HEK293T (cell line): ENCODE measurements at places on chromosomes 6 and 20.
A peak's percentile ranks its signal among the peaks of the same experiment; 100 is the strongest.

DNA sequence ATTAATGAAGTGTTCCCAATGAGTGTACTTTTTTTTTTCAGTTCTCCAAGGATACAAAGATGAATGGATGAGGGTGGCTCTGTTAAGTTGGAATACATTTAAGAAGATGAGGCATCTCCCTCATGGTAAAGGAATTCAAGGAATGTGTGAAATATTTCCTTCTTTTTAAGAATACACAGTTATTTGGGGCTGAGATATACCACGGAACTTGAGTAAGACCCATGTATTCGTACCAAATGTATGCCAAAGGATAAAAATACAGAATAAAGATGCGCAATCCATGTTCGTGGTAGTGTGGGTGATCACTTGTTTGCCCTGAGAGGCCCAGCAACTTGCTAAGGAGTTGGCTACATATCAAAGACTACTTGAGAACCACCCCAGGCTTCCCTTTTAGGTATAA is 164.2 kb upstream of the TCF21 start:
- no peak for DNase-seq

DNA sequence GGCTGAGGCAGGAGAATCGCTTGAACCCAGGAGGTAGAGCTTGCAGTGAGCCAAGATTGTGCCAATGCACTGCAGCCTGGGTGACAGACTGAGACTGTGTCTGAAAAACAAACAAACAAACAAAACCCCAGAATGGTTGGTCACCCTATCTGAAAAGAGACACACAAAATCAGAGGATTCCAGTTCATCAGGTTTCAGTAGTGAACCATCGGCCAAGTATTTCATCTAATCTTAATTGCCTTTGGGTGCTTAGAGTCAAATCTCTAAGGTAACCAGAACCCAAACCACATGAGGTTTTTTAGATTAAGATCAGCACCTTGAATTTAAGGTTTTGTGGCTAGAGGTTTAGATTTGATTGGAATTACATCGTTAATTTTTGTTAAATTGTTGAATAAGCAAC is 8.3 kb upstream of the ZBTB2 start:
- DNase-seq = no peak

GRCh38 chr20:36808317-36809257 is 35.0 kb upstream of the DSN1 start:
- peak; percentile 82 for DNase-seq

GRCh38 chr6:142008016-142008735 is 124.5 kb upstream of the GJE1 start:
- no peak for DNase-seq

GRCh38 chr6:45786355-45786781 is 229.3 kb downstream of the CLIC5 start:
- DNase-seq = no peak

DNA sequence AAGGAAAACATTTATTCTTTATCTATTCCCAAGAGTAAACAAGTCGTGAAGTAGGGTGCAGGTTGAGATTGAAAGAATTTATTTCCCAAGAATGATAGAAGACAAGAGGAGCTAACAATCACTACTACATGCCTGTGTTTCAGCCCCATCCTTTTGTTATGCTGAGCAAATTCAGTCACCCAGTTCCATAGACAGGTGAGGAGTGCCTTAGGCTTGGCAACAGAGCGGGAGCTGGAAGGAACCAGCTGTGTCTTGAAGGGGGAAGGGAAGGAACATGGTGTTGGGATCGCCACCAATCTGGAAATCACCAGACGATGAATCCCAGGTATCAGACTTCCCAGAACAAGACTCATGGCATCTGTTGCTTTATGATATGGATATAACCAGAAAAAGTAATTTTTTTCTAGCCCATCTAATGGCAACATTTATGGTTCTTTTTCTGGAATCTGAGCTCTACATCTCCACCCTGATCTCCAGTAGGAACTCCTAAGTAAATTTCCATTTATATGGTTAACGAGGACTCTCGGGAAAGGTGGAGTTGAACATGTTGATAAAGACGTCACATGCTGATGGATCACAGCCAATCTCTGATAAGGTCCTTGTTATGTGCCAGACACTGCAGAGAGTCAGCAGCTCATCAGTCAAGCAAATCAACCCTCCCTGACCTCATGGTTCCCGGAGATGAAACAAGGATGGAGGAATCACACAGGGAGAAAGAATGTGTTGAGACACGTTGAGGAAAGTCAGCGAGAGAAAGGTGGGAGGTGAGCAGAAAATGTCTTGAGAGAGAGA is 344.9 kb downstream of the SMOC2 start:
- DNase-seq = no peak

- DNase-seq = no peak
Observed at GRCh38 chr6:130730600-130730999, 96.6 kb upstream of the SMLR1 start.

DNA sequence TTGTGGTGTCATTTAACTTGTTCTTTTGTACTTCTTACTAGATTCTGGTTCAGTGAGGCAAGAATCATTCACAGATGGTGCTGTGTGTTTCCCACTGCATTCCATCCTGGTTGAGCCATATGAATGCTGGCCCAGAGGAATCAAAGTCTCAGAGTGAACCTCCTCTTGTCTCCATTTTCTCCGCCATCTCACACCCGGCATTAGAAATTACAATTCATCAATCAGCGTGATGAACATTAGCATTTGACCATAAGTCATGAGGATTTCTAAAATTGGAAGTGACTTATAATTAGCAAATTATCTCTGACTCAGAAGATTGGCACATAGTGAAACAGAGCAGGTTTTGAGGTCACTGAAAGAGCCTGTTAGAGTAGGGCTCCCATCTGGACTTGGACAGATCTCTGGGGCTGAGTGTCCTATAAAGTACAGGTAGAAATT is 25.2 kb downstream of the TNFAIP3 start:
- DNase-seq = no peak

GRCh38 chr20:839015-839414 is 5.5 kb downstream of the FAM110A start:
- no peak for DNase-seq

DNA sequence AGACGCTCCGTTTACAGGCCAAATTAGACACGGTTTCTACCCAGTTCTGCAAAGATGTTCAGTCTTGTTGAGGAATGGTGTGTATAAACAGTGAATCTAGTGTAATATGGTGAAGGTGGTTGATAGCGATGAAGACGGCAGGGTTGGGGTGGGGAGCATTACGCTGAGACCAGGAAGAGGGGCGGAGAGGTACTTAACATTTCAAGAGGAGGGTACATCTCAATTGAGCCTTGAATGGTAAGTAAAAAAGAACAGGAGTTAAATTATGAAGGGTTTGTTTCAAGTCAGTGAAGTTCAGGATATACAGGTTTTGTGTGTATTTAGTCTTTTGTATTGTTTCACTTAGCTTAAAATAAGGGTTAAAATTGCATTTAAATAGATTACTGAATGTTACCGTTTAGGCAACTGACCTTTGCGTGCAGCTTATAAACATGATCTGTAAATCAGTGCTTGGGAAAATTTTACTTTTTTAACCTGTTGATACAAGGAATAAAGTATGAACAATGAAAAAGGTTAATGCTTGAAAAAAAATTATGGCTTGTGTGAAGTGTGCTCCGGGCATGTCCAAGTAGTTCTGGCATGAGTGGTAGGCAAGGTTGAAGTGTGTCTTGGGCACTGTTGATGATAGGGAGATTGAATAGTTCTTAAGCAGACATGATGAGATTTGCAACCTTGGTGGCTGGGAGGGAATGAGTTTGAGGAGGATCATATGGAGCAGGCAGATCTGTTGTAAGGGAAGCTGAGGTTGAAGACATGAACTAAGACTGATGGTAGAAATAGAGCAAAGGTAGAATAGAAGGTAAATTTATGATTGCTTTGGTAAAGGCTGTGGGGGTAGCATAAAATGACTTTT is 842 bp downstream of the POLR1C start:
- no peak for DNase-seq

- DNase-seq = no peak
Observed at GRCh38 chr6:47587493-47587892, 109.9 kb downstream of the CD2AP start.

DNA sequence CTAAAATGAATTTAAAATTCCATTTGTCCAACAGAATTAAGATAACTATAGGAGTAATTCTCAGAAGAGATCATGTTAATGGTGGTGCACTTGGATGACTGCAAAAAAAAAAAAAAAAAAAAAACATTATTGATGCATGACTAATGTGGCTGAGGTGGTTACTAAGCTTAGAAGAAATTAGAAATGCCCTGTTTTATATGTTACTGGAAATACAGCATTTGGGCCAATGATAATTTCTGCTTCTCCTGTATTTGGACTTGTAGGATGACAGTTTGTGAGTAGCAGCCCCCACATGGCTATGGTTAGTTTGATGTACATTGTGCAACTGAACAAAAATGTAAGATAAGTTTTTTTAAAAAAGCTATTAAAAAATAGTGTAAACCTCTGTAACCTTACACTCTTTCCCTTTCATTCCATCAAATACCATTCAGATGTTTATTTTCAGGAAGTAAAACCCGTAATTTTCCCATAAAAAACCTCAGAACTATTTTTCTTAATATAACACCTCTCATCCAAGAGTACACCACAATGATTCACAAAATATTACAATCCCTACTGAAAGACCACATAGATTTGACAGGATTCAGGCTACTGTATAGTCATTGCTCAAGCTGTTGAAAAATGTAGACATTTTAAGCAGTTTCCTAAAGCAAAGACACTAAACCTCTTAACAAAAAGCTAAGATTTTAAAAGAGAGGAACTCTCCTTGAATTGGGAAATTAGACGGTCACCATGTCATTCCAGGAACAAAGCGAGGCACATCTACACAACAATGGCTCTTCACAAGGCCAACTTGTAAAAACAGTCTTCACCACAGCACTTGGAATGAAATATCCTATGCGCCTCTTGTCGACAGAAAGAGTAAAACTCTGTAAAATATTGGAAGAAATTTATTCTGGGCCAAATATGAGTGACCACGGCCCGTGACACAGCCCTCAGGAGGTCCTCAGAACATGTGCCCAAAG is 83.0 kb downstream of the WDR27 start:
- DNase-seq = no peak

- DNase-seq = no peak
Observed at GRCh38 chr6:81465859-81466258, 286.6 kb downstream of the TENT5A start.

GRCh38 chr6:121522771-121523386 is 87.4 kb downstream of the GJA1 start:
- DNase-seq = no peak

- DNase-seq = no peak
Observed at GRCh38 chr6:125558907-125559306, 190.5 kb upstream of the HEY2 start.

- no peak for DNase-seq
Observed at GRCh38 chr6:125930765-125931418, 25.7 kb upstream of the HINT3 start.

DNA sequence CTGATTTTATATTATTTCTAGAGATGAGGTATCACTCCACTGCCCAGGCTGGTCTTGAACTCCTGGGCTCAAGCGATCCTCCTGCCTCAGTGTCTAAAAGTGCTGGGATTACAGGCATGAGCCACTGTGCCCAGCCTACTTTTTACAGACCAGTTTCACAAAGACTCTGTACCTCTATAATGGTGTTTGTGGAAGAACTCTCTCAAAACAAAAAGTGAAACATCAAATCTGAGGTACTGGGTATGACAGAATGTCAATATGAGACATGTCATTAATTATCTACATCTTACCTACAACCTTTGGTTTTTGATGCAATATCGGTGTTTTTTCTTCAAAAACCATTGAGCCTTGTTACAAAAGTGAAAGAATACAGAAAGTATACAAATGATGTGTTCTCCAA is 49.4 kb upstream of the MCM9 start:
- DNase-seq = no peak

DNA sequence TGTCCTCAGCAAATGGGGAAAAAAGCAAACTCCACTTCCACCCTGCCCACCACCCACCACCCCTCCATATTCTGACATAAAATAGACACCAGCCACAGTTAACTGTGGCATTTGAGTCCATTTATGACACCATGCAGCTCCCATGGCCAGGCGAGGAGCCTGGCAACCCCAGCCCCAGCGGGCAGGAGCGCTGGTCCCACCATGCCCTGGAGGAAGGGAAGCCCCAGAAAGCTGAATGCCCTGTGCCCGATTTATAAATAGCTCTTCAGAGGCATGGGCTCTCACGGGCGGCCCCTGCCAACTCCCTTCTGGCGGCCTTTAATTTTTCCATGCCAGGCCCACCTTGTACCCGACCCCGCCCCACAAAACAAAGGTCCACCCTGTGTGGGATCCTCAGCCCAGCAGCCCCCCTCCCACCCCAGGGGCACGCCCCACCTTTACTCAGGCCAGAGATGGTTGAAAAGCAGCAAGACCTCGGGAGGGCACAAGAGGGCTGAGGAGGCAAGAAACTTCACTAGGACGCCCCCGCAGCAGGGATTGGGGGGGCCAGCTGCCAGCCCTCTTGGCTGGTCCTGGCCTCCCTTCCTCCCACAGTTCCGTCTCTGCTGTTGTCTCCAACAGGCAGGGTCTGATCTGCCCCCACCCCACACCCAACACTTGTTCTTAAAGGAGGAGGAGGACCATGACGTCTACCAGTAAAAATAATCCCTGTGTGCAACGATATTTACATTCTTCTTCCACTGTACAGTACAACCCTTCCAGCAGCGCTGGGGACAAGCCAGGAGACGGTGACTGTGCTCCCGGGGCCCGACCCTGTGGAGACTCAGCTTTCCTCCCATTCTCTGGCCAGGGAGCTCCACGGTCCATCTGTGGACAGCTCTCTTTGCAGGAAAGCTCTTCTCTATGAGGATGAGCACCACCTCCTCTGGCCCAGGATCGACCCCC is 115.6 kb upstream of the CDYL start:
- DNase-seq = no peak

DNA sequence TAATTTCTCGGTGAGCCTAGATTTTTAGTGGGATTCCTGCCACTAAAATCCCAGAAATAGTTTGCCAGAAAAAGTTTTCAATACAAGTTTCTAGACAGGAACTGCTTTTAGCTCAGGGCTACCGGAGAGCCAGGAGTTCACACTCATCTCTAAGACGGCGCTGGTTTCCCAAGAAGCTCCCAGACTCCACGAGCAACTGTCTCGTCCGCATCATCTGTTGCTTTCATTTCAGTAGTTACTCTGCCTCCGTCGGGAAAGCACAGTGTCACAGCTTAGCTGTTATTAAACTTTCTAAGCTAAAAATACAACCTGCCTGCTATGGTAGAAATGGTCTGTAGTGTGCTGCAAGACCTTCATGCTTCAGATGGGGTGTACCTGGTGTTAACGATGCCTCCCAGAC is 197.3 kb upstream of the SNX9 start:
- DNase-seq = no peak

DNA sequence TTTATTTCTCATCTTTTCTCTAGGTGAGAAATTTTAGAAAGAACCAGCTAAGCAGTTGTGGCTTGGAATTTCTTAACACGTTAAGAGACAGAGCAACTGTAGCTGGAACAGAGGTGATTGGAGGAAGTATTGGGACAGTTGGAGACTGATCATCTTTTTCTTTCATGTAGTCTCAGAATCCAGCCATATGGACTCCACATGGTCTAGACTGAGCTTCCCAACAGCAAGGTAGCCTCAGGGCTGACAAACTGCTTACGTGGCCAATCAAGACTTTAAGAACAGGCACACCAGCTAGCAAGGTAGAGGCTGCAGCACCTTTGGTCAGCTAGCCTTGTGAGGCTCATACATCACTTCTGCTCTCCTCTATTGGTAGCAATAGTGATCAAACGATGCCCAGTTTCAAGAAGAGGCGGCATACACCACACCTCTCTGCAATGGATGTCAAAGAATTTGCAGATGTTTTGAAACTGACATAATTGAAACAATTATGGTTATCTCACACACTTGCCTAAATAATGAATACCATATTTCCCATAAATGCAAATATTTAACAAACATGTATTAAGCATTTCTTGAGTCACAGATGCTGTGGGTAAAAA is 590.5 kb upstream of the SLC35B3 start:
- DNase-seq = no peak

- no peak for DNase-seq
Observed at GRCh38 chr6:24922170-24922569, 13.6 kb downstream of the RIPOR2 start.
